T-helper 22 cell (primary cell): ENCODE measurements at places on chromosomes 1 and 21.
A peak's percentile ranks its signal among the peaks of the same experiment; 100 is the strongest.

DNA sequence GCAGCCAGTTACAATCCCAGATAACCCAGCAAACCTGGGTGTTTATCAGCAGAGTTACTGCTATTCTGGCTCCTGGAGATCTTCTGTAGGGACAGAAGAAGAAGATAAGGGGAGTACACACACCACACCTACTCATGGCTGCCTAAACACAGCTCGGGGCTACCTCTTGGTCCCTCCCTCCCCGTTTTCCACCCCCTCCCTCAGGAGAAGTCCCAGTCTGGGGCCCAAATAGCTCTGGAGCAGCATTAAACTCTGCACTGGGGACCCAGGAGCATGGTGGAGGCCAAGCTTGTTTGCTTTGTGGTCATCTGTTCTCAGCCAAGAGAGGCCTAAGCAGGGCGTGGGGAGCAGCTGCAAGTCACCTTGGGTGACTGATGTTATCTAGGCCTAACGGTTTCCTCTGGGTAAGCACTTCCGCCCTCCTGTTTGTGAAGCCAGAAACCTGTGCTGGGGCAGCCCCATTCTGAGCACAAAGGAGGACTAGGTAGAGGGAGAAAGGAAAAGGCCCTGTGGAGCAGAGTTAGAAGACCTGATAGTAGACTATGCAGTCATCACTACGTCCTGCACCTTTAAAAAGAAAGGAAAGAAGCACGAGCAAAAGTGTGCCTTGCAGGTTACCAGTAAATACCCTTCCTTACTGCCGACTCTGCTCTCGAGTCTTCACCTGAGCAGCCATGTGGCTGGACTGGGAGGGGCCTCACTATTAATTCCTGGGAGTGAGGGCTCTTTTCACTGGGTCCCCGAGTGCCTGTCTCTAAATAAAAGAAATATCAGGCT is 2.0 kb upstream of the RCSD1 start:
- DNase-seq: peak; percentile 77

DNA sequence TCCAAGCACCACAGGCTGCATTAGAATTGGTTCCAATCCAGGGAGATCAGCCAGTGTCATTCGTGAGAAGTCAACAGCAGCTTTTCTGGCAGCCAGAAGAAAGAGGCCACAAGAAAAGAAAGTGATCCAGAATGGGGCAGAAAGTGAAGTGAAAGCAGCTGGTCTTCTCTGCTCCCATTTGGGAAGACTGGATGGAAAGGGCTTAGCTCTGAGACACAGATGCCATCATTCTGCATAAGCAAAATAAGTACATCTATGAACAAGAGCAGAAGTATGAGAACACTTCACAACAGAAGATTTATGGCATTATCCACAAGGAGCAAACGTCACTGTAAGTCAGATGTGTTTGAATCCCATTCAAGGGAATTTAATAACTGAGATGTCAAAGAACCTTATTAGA is 326.5 kb upstream of the ESRRG start:
- no peak for DNase-seq

DNA sequence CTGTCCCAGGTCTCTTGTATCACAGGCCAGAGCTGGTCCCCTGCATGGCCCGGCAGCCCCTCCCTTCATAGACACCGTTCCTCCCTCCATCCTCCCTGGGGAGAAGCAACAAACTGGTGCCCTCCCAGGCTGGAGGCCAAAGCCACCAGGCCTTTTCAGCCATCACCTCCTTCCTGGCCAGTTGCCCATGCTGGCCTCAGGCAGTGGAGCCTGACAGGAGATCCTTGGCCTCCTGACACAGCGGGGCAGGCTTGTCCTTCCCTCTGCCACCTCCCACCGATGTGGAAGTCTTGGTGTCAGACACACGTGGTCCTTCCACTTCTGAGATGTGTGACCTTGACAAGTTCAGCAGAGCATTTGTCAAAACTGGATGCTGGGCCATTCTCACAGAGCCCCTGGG is 206.0 kb downstream of the HIVEP3 start:
- no peak for DNase-seq

DNA sequence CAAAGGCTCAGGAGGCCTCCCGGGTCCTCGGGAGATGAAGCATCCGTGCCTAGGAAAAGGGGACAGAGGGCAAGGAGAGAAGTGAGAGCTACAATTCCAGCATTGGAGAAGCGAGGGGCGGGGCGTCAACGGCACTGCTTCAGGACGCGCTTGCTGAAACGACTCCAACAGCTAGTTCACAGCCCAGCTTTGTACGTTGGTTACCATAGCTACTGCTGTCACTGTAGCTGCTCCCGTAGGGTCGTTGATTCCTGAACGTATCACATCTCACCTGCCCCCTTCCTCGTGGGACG is 63.1 kb downstream of the TOR1AIP2 start:
- no peak for DNase-seq

- DNase-seq: no peak
These were observed 50.0 kb upstream of the BOLA1 start for GRCh38 chr1:149849111-149849946.

DNA sequence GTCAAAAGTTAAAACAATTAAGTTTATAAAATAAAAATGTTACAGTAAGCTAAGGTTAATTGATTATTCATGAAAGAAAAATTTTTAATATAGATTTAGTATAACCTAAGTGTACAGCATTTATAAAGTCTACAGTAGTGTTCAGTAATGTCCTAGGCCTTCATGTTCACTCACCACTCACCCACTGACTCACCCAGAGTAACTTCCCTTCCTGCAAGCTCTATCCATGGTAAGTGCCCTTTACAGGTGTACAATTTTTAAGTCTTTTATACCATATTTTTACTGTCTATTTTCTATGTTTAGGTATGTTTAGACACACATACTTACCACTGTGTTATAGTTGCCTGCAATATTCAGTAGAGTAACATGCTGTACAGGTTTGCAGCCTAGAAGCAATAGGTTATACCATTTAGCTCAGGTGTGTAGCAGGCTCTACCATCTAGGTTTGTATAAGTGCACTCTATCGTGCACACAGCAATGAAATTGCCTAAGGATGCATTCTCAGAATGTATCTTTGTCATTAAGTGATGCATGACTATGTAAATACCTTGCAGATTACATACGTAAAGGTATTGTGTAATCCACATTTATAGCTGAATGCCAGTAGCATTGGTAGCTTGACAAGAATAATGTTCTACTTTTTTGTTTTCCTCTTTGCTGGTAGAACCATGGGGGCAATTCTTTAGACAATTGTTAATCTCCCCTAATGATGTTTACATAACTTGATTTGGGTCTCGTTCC is 35.7 kb upstream of the GPR88 start:
- no peak for DNase-seq
